Stimulated activated CD8-positive, alpha-beta memory T cell treated with anti-CD3 and anti-CD28 coated beads, Interleukin-7, amount 100 ng/mL, for 1 hour (primary cell): ENCODE measurements at places on chromosomes 12 and 14.

DNA sequence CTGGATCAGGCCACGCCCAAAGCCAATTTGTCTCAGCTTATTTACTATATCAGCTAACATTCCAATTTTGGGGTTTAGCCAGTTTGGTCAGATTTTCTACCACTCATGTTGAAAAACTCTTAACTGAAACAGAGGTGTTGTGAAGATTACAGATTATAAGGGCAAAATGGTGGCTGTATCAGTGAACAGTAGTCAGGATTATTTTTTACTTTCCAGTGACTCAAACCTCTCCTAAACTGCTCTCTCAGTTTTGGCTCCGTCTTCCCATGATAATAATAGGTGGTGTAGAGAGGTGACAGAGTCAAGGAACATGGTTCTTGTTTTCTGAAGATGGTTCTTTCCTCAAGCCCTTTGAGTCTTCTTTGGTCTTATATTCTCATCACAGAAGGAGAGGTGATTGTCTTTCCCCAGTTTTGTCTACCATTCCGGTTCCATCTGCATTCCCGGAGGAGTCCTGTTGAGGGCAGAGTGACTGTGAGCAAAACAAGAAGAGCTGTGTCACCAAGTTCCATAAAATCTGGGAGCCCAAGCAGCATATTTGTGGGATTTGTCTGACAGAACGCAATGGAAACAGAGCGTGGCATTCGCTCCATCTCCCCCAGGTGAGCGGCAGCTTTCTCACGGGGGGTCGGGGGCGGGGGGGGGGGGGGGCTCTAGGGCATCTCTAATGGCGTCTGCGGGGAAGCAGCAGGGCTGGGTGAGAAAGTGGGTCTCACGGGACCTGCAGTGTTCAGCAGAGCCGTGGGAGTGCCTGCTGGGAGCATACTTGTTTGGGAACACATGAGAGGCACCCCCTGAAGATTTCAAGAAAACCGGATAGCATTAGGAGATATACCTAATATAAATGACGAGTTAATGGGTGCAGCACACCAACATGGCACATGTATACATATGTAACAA lies 59.1 kb downstream of the TBC1D30 start:
- DNase-seq: no peak

GRCh38 chr12:55676707-55677106 lies 31.0 kb downstream of the ITGA7 start:
- DNase-seq: no peak

DNA sequence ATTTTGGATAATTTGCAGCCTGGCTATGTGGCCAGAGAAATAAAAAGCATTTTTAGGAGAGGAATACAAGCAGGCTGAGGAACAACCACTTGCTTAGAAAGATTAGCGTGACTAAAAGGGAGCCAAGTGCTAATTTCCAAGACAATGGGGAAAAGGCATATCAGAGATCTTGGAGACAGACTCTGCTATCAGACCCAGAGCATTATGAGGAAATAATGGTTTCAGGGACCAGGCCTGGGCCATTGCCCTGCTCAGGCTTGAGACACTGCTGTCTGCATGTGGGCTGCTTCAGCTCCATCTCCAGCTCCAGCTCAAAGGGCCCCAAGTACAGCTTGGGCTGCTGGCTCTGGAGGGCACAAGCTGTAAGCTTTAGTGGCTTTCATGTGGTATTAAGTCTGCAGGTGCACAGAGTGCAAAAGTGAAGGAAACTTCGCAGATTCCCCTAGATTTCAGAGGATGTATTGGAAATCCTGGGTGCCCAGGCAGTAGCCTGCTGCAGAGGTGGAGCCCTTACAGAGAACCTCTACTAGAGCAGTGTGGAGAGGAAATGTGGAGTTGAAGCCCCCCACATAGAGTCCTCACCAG lies 449.2 kb downstream of the ZFP36L1 start:
- no peak for DNase-seq

GRCh38 chr12:122004633-122005071 lies 17.0 kb upstream of the BCL7A start:
- no peak for DNase-seq

DNA sequence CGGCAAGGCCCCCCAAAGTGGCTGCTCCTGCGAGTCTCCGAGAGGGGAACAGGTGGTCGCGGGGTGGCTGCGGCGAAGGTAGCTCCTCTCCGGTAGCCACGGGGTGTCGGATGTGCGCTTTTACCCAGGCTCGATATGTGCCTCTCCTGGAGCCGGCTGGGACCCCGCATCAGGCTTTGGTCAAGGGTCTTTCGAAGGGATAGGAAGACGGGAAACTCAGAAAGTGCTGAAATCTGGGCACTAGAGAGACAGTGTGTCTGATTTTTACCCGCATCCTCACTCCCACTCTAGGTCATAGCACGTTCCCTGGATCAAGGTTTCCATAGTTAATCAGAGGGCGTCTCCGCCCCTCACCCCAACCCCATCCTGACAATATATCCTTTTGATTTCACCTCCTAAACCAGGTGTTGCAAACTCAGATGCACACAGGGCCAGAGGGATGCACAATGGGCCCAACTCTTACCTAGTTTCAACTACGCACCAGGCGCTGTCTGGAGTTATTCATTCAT lies 156.9 kb downstream of the PTPN11 start:
- DNase-seq: no peak

GRCh38 chr14:61231810-61232209 lies 49.3 kb downstream of the TMEM30B start:
- no peak for DNase-seq

DNA sequence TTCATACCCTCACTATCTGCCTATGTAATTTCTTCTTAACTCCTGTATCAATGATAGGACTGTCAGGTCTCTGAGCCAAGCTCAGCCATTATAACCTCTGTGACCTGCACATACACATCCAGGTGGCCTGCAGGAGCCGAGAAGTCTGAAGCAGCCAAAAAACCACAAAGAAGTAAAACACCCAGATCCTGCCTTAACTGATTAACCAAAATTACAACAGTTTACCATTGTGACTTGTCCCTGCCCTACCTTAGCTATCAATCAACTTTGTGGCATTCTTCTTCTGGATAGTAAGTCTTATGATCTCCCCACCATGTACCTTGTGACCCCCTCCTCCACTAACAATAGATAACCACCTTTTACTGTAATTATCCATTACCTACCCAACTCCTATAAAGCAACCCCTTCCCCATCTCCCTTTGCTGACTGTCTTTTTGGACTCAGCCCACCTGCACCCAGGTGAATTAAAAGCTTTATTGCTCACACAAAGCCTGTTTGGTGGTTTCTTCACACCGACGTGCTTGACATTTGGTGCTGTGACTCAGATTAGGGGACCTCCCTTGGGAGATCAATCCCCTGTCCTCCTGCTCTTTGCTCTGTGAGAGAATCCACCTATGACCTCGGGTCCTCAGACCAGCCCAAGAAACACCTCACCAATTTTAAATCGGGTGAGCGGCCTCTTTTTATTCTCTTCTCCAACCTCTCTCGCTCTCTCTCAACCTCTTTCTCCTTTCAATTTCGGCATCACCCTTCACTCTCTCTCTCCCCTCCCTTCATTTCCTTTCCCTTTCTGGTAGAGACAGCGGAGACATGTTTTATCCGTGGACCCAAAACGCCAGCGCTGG lies 11.5 kb upstream of the LGMN start:
- no peak for DNase-seq

GRCh38 chr12:125131958-125132357 lies 66.7 kb downstream of the AACS start:
- DNase-seq: no peak

- DNase-seq: no peak
These were observed 15.0 kb downstream of the CEP170B start for GRCh38 chr14:104879983-104880565.

DNA sequence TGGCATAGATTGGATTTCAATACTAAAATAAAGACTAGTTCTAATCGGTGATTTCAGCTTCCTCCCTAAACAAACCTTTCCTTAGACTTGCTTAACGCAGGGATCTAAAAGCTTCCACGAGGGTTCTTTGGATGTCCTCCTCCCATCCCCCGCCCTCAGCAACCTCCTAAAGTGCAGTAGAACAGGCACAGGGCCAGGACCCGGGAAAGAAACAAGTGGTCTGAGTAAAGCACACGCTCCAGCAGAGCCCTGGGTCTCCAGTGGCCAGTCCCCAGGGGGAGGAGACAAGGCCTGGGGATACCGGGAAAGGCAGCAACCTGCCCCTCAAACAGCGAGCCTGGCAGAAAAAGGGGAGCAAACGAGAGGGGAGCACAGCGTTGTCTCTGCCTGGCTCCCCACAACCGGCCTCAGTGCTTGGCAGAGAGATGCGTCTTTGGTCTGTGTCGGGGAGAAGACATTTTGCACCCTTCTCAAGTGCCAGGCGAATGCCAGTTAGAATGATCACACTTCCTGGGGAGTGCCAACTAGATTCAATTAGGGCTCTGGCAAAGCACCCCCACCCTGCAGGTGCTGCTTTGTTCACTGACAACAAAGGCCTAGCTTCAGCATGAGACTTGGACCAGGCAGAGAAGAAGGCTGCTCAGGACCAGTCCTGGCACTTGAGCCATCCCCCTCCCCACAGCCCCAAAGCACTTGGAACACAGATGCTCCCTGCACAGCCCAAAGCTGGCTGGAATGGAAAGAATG lies 17.1 kb upstream of the SLC6A12 start:
- DNase-seq: no peak

DNA sequence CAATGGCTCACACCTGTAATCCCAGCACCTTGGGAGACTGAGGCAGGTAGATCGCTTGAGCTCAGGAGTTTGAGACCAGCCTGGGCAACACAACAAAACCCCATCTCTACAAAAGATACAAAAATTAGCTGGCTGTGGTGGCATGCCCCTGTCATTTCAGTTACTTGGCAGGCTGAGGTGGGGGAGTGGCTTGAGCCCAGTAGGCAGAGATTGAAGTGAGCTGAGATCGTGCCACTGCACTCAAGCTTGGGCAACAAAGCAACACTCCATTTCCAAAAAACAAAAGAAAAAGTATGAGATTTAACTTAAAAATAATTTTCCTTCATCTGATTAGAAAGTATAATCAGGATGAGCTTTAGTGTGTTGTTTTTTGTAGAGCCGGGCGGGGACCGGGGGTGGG lies 47.9 kb upstream of the BCAT1 start:
- no peak for DNase-seq

- DNase-seq: no peak
These were observed 154.1 kb downstream of the ZNF664 start for GRCh38 chr12:124126950-124127655.

DNA sequence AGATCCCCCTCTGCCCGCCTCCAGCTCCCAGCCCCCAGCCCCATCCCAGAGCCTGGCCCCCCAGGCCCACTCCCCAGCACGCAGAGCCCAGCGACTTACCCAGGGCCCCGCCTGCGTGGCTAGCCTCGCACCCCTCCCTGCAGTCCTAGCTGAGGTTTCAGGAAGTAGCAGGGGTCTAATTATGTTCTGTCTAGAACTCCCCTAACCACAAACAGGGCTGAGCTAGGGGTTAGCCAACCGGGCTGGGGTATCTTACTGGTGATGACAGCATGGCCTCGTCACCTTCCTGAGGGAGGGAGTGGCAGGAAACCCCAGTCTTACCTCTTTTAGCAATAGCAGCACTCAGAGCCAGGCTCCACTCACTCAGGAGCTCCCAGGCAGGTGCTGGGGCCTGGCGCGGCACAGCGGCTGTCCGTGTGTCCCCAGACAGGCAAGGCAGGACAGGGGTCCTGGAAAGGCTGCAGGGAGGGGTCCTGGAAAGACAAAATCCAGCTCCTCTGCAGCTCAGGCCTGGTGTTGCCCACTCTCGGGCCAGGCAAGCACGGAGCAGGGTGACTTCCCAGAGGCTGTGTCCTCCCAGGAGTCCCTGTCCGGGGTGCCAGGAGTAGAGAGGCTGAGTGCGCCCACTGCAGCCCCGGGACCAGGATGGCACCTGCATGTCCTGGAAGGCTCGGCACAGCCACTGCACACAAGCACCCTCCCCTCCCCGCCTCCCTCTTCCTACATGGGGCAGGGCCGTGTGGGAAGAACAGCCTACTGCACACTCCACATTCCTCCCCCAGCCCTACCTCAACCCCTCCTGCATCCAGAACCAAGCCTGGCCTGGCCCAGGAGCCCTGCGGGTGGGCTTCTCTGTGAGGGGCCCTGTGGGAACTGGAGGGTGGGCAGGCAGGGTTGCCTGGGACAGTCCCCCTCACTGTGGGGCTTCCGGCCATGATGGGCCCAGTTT lies at the start of gene GPR132:
Gene GPR132, minus strand, starts transcription at position 151 of the 949 bp plus-strand sequence. CDS start 10,010 bp downstream, outside the sequence.
- DNase-seq: peak; percentile 74

GRCh38 chr14:31876741-31877140 lies 200.4 kb upstream of the ARHGAP5 start:
- DNase-seq: no peak

DNA sequence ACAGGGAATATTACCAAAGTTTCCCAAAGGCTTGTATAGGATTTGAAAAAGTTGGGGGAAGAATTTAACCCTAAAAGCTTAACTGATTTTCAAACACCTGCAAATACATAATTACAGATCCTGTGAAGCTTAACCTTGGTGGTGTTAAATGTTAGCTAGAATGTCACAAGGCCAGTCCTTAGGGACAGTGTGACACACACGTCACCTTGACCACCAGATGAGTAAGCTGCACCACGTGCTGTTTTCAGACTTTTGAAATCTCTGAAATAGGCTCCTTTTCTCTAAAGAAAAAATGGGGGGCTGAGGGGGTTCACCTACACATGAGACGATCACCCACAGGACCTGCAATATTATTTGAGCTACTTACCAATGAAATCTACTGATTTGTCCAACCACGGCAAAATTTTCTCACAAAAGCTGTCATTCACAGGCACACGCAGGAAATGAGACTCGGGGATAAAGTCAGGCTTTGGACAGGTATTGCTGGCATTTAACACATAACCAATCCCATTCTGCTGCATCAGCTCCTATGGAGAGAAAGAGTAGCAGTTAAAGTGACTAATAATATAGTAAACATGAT lies 75.9 kb downstream of the DUSP16 start:
- DNase-seq: no peak

DNA sequence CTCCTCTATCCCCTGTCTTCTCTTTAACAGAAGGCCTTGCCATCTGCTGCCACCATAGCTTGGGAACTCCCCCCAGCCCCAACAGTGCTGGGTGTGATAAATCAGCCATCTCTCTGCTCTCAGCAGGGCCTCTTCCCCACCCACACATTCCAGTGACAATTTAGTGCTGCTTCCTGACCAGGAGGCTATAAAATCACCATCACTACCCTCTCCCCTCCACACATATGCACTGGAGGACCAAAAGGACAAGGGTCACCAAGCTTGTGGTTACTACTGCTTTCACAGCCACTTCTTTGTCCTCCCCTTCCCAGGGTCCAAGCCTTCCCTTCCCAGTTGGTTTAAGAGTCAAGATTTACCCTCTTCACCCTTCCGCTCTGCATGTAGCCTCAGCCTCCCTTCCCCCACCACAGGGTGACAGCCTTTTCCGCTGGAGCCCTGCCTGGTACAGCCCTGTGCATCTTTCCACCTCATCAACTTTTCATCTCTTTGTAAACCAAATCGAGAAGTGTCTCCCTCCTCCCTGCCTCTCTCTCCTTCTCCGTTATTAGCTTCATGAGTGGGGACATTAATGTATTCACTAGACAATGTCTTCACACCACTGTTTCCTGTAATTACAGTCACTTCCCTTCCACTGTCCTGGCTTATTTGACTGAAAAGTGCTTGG lies 9.4 kb downstream of the PSMB5 start:
- DNase-seq: no peak

GRCh38 chr14:103522649-103523574 lies at the start of gene CKB:
Gene CKB, minus strand, starts transcription at chr14:103522830. Its CDS starts 337 bp downstream, at chr14:103522493.
- DNase-seq: no peak
